ENCODE measurements at places on chromosomes 6 and 20.

DNA sequence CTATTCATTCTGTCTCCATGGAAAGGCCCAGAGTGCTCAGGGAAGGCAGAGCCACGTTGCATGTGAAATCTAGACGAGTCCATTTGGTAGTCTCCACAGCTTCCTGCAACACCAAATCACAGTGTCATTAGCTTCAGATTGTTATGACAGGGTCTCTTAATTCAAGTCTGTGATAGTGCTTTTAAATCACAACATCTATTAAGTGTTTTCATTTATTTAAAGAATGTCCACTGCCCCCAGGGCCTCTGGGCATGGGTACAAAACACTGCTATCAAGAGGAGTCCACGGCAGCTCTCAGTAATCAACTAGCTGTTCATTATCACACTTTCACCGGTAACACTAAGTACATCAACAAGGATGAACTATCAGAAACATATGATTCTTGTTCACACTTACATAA, 455.9 kb upstream of the JARID2 start:
- no peak for DNase-seq

DNA sequence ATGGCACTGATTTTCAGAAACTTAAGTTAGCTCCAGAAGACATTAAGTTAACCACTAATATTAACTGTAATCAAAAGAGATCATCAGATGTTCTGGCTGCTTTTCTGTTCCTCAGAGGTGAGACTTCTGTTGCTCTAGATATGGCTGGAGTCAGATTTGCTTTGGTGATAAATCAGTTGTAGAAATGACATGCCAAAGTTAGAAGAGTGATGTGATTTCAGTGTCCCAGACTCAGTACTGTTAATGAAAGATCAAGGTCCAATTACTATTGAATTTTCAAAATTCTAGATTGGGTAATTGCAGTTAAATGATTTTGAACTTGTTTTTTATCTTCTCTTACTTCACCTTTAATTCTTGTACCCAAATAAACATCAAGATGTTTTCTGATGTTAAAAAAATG, 402.4 kb upstream of the SYNCRIP start:
- no peak for DNase-seq

DNA sequence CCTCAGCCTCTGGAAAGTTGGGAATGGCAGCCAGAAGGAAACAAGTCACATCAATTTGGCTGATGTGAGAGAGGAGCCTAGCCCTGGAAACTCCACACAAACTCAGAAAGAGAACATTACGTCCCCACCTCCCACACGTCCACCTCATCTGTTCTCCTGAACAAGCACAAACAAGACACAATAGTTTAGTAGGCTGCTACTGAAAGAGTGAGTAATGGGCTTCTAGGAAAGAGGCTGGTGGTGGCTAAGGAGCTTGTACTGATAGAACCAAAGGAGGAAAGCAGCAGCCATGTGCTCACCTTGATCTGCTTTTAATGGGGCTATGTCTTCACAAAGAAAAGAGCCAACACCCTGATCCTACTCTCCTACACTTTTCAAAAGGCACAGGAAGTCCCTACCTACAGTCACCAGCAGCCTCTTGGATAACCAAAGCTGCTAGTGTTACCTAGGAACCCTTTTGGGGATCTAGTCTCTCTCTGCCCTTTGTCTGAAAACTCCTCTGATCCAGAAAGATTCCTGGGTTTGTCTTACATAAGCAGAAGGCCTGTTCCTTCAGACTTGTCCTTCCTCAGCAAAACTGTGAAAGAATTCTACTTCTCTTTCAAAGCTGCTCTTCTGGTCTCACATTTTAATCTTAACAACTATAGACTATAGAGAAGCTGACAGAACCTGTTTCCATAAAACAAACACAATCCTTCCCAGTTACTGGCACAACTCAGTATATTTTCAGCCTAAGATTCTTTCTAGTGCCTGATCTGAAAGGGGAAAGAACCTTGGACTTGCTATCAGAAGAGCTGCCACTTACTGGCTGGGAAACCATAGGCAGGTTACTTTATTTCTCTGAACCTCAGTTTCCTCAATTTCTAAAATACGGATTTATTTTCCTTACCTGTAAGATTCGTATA, 3.1 kb downstream of the PLAGL2 start:
- peak; percentile 64 for DNase-seq

DNA sequence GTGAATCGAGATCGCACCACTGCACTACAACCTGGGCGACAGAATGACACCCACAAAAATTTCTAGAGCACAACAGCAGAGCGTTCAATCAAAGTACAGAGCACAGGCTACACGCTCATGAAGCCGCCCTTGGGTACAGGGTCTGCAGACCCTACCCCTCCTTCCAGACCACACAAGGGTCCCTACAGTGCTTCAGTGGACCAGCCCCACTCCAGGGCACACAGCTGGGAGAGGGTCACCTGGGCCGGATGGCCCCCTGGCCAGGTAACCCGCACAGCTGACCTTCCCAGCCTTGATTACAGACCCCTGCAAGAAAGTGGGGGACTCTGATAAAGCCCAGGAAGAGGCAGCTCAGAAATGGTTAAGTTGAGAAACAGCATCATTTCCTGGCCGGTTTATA, 63.6 kb downstream of the RIPOR3 start:
- DNase-seq: no peak

- DNase-seq: peak; percentile 5
Observed at GRCh38 chr20:50048420-50049166, 64.4 kb downstream of the UBE2V1 start.

DNA sequence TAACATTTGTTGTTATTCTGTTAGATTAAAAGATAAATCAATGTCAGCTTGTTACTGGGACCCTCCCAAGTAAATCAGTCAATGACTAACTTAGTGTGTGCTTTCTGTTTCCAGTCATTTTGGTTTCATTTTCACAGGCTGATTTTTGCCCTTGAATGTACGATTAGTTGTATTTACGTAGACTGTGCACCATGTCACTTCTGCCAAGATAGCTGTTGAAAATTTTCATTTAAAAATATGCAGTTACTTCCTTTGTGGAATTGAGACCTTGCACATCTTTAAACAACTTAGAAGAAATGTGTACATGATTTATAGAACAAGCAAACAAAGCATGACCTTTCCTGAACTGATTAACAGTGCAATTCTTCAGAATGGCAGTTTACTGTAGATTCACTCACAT, 944.8 kb upstream of the CITED2 start:
- DNase-seq: no peak

DNA sequence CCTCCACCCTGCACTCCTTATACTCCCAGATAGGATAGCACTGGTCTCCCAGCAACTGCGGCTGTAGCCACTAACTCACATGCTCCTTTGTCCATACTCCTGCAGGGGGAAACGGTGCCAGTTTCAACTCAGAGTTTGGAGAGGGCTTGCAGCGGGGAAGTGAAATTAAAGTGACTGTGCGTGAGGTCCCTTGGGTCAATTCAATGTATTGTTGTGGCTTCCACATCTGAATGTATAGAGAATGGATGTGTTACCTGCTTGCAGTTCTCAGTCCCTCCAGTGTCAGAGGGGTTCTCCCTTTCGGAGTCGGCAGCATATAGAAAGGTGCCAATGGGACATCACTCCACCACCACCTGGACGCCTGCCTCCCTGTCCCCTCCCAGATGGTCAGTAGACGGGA, 93.6 kb upstream of the CNKSR3 start:
- no peak for DNase-seq

GRCh38 chr20:46215913-46216707, 92.2 kb downstream of the CDH22 start:
- DNase-seq: no peak

GRCh38 chr20:20802328-20802727, 89.9 kb upstream of the RALGAPA2 start:
- no peak for DNase-seq

Measured in stimulated activated CD8-positive, alpha-beta memory T cell treated with anti-CD3 and anti-CD28 coated beads, Interleukin-15, amount 100 ng/mL, for 4 hours (primary cell).